Fibroblast of skin of right quadriceps (primary cell): ENCODE measurements at places on chromosomes 1 and 21.

- DNase-seq: no peak
Measured at GRCh38 chr1:7989762-7990428, 28.4 kb downstream of the PARK7 start.

- DNase-seq: no peak
Measured at GRCh38 chr1:183933528-183934179, 103.9 kb downstream of the COLGALT2 start.

DNA sequence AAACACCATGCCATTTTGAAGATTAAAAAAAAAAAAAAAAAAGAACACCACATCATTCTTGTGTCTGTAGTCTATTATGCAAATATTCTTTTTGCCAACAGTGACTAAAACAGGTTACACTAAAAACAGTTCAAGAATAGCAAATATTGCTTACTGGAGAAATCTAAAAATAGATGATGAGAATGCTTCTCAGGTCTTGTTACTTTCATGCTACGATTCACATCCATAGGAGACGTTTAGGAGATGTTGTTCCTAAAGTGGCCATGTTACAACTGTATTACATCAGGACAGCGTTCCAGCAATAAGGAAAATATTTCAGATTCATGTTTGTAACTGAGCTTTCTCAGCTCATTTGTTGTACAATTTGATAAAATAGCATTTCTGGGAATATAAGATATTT, 32.3 kb downstream of the RAB3GAP2 start:
- DNase-seq: peak; percentile 24

- DNase-seq: no peak
Measured at GRCh38 chr1:35282172-35282571, 13.7 kb downstream of the ZMYM4 start.

DNA sequence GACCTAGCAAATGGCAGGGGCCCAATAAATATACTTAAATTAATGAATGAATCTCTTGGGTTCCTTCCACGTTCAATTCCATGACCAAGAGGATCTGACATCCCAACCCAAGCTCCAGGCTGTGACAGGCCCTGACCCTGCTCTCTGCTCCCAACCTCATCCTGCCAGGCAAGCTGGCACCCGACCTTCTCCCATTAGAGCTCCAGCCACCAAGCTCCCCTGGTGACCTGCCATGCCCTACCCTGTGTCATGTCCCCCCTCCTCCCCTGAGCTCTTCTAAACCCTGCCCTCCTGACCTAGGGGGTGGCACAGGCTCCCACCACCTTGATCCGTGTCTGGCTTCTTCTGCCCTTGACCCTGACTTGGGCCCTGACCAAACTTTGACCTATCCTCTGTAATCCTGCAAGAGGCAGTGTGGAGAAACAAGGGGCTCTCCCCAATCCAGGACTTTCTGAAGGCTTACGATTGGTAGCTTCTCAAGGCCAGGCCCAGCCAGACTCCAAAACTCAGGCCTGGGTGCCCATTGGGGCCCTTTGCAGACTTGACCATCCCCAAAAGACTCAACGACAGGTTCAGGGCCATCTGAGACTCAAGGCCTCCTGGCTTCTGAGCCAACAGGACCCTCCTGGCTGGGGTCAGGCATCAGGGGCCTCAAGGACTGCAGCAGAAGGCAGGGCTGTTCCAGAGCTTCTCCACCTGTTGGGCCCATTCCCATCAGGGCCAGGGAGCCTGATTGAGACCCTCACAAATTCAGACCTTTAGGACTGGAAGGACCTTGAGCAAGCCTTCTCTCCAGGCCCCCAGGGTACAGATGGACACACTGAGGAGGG, 249.0 kb downstream of the PTPRU start:
- DNase-seq: no peak

GRCh38 chr1:3852711-3853485, 4.1 kb downstream of the CEP104 start:
- DNase-seq: no peak

DNA sequence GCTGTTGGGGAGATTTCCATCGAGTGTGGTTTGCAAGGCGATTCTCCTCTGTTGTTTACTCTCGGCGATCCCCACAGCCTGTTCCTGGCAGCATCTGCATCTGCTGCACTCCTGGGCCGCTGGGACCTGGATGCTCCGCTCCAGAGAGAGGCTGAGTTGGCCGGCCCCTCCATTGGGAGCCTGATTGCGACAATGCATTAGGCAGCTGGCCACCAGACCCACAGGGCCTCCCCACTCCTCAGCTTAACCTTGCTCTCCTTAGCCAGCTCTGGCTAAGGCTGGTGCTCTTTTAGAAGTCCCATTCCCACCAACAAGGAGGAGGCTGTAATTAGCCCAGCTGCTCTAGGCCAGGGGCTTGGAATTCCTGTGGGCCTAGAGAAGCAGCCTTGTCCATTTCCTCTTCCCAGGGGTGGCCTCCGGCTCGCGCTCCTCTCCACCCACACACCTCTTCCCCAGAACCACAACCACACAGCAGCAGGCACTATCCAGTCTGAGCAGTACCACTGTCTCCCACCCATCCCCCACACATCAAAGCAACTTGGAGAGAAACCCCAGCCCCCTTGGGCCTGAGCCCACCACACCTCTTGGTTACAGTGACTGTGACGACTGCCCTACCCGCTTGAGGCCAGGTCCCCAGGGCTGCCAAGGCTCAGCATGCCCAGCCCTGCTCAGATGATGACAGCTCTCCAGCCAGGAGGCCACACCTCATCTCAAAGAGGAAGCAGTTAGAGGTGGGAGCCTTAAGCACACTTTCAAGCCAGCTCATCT, 193.8 kb upstream of the EDN2 start:
- peak; percentile 89 for DNase-seq

DNA sequence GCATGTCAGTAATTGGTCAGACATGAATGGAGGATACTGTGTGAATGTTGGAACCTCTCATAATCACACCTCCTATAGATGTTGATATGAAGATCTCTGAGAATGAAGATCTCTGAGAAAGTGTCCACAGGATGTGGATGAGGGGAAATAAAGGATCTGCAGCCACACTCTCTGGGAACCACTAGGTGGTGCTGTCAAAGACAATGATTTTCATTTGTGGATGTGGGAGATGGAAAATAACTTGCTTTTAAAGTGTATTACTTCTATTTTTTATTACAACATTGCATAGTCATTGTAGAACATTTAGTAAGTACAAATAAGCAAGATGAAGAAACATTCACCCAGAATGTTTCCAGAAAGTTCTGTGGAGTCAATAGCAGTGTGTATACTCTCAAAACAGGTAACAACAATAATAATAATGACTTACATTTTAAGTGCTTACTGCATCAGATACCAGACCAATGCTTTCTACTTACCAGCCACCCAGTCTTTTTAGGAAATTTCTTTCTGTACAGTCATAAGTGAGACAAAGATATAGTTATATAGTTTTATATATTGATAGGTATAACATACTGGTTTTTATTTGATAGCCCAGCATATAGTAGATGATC, 128.2 kb downstream of the ATG4C start:
- no peak for DNase-seq

- no peak for DNase-seq
Measured at GRCh38 chr1:169024800-169025271, 81.7 kb upstream of the ATP1B1 start.

- DNase-seq: no peak
Measured at GRCh38 chr1:21596628-21597027, 72.5 kb downstream of the RAP1GAP start.

DNA sequence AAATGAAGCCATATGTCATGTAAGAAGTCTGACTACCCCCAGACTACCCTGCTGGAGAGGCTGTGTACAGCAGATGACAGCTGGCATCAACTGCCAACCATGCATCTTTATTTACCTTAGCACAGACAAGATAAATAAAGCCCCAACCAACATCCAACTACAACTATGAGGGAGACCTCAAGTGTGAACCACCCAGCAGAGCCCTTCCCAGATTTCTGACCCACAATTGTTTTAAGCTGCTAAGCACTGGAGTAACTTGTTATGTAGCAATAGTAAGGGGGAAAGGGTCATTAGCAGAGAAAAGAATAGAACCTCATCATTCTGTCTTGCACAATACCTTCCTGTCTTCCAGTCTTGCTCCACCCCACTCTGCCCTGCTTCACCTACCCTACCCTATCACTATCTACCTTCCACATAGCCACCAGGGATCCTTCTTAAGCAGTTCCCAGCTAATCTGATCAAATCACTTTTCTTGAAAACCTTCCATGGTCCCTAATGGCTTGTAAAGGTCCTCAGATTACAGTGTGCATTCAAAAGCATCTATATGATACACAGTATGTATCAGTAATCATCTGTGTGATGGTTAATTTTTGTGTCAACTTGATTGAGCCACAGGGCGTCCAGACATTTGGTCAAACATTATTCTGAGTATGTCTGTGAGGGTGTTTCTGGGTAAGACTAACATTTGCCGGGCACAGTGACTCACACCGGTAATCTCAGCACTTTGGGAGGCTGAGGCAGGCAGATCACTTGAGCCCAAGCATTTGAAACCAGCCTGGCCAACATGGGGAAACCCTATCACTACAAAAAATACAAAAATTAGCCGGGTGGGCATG, 19.6 kb upstream of the RBM15 start:
- DNase-seq: no peak

DNA sequence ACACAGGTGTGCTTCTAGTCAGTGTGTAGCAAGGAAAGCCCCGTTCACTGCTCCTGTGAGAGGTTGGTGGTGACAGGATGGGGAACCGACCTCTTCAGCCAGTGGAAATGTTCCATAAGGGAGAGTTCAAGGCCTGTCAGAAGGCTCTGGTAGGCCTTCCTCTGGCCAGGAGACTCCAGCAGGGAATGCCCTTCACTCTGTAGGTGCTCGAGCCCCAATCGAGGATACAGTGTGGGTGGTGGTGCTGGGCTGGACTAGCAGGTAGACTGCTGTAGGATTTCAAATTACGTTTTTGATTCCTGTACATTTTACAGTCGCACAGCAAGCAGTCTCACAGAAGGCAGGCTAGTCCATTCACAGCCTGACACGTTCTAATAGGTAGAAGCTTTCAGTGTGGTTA, 37.8 kb downstream of the NCF2 start:
- DNase-seq: no peak

- peak; percentile 58 for DNase-seq
Measured at GRCh38 chr1:11316701-11317100, 43.7 kb downstream of the UBIAD1 start.

GRCh38 chr1:94279038-94279437, 41.7 kb upstream of the ARHGAP29 start:
- no peak for DNase-seq

- peak; percentile 71 for DNase-seq
Measured at GRCh38 chr1:56584910-56585528, 5.7 kb upstream of the PLPP3 start.

- DNase-seq: no peak
Measured at GRCh38 chr1:169814265-169814664, 19.6 kb upstream of the METTL18 start.

DNA sequence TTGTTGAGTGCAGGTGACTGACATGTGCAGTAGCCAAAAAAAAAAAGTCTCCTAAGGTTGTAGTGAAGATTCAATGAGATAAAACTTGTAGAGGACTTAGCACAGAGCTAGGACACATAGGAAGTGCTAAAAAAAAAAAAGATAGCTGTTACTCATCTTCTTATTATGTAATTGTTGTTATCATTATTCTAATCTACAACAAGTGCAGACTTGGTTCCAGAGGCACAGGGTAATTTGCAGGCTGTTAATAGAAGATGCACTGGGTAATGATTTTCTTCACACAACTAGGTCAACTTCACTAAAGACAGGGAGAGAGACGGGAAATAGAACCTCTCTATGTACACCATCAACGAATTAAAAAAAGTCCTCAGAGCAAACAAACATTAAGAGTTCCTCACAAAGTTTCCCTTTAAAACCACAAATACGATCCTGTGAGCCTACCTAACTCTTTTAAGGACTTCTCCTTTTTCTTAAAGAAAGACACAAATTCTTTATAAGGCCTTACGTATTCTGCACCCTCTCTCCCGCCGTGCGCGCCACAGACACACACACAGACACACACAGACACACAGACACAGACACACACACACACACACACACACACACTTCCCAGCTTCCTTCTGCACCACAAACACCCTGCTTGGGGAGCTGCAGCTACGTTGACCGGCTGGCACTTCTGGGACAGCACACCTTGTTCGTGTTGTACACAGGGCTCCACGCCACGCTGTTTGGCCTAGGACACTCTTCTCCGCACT, 49.8 kb upstream of the GADD45A start:
- no peak for DNase-seq

GRCh38 chr1:3928586-3928985, 28.5 kb upstream of the C1orf174 start:
- DNase-seq: no peak

DNA sequence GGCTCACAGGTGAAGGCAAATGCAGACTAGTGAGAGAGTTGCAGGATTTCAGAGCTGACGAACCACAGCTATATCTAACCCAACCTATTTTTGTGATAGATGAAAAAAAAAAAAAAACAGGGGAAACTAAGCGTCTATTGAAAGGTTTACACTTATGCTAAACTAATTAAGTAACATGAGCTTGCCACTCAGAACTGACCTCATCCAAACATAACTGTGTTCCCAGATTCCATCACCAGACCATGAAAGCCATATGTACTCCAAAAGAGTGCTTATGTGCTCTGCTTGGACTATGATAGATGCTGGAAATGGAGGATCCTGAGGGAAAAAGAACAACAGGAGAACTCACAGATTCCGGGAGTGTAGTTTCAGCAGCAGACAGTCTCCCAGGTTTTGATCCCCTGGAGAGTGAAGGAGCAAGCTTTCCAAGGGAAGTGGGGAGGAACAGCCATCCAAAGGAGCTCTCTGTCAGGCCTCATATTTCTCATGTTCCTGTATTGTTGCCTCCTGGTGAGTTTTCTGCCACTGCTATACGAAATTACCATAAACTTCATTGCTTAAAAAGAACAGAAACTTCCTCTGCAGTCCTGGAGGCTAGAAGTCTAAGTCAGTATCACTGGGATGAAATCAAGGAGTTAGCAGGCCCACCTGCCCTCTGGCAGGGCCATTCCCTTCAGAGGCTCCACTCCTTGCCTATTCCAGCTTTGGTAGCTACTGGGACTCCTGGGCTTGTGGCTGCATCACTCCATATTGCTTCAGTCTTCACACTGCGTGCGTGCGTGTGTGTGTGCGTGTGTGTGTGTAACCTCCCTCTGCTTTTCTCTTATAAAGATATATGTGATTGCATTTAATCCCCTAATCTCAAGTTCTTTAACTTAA, 38.1 kb downstream of the NIBAN1 start:
- no peak for DNase-seq

- peak; percentile 22 for DNase-seq
Measured at GRCh38 chr1:89538361-89538760, 13.7 kb downstream of the LRRC8B start.

- no peak for DNase-seq
Measured at GRCh38 chr1:235649368-235650163, at the start of gene GNG4. GNG4 (minus strand) TSS chr1:235649784; CDS start chr1:235583838, 65,946 bp downstream.

DNA sequence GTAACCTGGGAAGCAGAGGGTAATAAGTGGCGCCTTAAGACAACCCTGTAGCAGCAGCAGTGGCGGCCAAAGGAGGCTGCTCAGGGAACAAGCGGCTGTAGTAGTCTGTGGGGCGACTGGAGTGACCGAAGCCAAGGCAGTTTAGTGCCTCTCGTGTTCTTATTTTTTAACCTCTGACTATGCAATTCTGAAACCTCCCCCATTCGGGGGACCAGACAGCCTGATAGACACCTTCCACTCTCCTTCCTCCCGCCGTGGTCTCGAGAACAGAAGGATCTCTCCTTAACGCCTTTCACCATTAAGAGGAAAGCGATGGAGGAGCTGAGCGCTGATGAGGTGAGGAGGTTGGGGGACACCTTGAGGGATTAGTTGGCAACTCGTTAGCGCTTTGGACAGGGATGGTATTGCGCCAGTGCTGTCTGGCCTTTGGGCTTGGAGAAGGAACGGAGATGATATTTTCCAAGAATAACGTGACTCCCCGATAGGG, 644 bp downstream of the UBE4B start:
- no peak for DNase-seq
